ENCODE measurements at places on chromosomes 4 and X.

- DNase-seq: no peak
Measured at GRCh38 chr4:155914782-155915181, 11.3 kb downstream of the TDO2 start.

DNA sequence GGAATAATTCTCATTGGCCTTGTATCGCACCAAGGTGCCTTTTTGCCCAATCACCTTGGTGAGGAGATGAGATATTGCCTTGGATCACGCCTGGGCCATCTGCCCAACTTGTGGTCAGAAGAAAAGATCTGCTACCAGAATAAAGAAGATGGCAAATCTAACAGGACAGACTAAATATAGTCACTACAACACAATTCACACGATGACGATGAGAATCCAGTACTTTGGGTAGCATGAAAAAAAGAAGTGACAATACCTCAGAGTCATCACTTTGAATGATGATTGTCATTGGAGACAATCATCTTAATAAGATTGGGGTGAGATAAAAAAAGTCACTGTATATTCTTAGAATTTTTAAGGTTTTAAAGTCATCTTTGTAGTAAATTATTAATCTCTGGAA, 7.3 kb upstream of the MSL3 start:
- DNase-seq: no peak

GRCh38 chrX:48468247-48468671, 1.8 kb downstream of the SLC38A5 start:
- DNase-seq: peak; percentile 39

GRCh38 chr4:153486281-153487151, 20.4 kb downstream of the TMEM131L start:
- no peak for DNase-seq

GRCh38 chr4:153117554-153117953, 86.7 kb upstream of the TRIM2 start:
- DNase-seq: no peak

DNA sequence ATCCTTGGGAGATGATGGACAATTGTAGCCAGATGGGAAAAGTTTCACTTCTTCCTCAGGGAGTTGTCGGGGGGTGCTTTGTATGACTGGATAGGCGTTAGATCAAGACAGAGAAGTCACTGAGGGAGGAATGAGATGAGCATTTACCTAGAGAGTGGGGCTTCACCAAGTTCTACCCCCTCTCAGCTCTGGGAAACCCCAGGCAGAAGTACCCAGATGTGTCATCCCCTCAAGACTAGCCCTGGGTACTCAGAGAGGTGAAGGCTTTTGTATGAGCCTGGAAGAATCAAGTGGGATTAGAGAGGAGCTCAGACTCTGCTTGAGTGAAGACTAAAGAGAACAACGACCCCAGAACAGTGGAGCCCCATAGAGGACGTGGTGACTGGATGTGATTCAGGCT, 1.9 kb downstream of the MAGEB1 start:
- no peak for DNase-seq

- DNase-seq: no peak
Measured at GRCh38 chrX:138946926-138947325, 235.4 kb upstream of the FGF13 start.

- no peak for DNase-seq
Measured at GRCh38 chr4:102259081-102259480, 86.2 kb downstream of the SLC39A8 start.

DNA sequence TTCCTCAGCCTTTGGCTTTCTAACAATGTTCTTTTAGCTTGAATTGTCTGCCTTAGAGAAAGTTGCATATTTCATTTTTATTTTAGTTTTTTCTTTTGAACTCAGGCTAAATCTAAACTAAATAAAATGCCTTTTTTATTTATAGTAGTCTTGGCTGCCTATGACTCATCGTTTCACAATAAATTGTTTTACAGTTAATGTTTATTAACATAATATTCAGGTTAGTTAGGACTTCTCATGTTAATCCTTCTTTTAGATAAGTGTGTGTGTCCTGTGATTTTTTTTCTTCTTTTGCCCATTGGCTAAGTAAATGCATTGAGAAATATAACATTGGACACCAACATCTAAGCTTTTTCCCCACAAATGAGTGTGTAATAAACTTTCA, 1.6 kb downstream of the RP2 start:
- DNase-seq: no peak

- no peak for DNase-seq
Measured at GRCh38 chrX:71081330-71082123, 13.4 kb upstream of the SNX12 start.

- no peak for DNase-seq
Measured at GRCh38 chr4:54197926-54198325, 31.2 kb upstream of the PDGFRA start.

DNA sequence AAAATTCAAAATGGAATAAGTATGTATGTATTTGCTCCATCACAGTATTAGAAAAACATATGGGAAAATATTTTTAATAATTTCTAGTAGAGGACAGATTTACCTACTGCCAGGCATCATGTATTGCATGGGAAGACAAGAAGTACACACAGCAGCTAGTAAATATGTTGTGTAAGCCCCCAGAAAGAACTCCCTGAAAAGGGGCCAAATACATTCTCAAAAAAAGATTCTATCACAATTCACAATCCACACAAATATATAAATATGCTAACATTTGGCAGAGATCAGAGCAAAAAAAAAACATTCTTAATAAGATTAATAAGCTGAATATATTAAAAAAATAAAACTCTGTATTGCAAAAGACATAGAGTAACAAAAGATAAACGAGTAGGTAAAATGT, 28.0 kb downstream of the SLC10A6 start:
- DNase-seq: no peak

- DNase-seq: no peak
Measured at GRCh38 chr4:91233164-91233563, 1070.6 kb upstream of the GRID2 start.

DNA sequence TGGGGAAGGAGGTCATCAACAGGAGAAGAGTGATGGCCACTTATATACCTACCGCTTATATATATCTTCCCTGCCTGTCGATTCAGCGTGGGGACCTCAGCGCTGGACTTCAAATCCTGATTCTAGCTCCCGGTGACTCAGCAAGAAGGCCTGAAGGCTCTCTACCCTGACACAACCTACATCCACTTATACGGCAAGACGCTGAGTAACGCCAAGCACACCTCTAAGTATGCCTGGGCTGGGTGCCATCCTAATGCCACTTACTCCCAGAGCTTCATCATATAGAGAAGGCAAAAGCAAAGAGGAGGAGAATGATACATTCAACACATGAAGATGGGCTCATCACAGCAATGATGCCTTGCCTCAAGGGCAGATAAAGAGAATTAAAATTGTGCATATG, 198.3 kb downstream of the CHIC2 start:
- no peak for DNase-seq

GRCh38 chr4:38567457-38567856, 96.5 kb upstream of the KLF3 start:
- no peak for DNase-seq

GRCh38 chr4:3210467-3210866, 38.5 kb upstream of the MSANTD1 start:
- DNase-seq: no peak

DNA sequence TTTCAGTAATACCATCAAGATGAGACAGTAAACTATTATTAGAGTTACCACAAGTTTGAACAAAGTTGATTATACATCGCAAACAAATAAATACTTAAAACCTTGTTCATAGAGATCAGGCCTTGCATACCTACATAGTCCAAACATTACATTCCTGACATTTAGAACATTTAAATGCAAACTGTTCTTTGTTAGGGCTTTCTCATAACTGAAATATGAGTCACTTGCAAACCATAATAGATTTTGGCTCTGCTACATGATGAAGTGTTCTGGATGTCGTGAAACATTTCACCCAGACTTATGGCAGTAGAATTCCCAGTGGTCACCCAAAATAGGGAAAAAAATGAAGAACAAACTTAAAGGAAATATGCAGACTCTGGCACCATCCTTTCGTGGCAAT, 75.0 kb downstream of the FAT4 start:
- no peak for DNase-seq

DNA sequence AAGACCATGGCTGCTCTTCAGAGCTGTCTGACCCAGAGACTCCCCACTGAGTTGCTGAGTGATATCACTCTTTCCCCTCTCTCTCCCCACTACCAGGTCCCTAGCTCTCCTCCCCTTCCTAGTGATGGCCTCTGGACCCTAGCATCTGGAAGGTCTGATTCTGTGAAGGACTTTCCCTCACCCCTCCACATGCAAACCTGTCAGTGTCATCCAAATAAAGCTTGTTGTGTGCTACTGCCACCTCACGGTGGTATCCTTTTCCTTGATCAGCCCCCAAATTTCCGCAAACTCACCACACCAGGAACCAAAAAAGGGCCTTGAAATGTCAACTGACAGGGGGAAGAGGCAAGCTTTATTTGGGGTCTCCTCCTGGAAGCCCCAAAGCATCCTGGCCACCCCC, 500.2 kb downstream of the IDS start:
- DNase-seq: no peak

DNA sequence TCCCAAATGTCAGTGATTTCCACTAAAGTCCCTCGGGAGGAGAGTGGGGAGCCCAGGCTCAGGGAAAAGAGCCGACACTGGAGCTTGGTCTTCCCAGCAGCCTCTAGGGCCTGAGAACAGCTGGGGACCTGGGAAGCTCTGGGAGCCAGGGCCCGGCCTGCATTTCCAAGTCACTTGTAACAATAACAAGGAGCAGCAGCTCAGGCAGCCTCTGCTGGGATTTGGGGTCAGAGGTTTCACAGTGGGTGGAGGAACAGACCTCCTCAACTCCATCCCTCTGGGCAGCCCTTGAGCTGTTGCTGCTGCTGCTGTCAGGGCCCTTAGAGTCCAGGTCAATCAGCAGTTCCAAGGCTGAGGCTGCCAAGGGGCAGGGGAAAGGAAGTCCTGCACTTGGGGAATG, 11.1 kb downstream of the STARD8 start:
- no peak for DNase-seq

DNA sequence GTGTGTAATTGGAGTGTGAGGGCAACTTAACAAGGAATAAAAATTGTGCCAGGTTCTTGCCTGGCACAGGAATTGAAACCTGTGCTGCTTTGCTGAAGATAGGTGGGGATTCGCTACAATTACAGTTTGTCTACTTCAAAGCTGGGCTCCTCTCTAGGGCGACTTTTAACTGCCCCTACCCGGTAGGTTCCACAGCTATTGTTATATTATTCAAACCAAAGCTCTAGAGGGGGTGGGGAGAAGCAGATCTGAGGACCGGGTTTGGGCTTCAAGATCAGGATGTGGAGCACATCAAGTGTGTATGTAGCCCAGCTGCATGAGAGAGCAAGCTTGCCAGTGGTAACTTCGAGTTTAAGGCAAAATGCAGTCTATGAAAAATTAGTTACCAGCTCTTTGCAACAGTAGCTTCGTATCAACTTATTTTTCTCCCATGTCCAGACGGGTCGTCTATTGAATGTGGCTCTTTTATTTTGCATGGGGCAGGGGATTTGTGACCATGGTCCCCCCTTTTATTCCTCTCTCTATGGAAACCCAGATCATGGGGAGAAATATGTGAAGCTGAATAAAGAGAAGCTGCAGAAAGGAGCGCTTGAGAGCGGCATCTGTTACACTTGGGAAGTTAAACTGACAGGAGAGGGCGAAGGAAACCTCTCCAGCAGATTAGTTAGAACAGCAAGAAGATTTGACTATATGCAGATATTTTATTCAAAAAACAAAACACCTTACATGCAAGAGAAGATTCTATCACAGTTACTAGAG, 3.2 kb upstream of the POU3F4 start:
- DNase-seq: no peak

DNA sequence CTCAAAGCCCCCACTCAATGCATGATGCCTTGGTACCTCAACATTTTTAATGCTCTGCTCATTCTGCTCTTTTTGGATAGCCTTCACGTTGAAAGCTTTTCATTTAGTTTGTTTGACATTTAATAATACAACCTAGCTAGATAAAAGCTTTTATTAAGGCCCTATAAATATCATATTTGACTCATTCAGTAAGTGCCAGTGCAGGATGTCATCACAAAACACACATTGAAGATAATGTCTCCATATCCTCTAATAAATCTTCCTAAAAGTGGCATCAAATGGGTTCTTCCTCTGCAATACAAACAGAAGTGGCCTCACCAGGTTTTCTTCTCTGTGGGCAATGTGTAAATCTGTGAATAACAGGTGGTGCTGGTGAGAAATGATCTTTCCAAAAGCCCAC, 12.0 kb upstream of the PCYT1B start:
- no peak for DNase-seq

Measured in activated naive CD8-positive, alpha-beta T cell treated with anti-CD3 and anti-CD28 coated beads, Interleukin-2, amount 50 U/mL, for 16 hours (primary cell).